ENCODE measurements at places on chromosomes 3 and 15.

GRCh38 chr3:169644750-169645149 is 18.8 kb downstream of the MECOM start:
- DNase-seq, result no peak

GRCh38 chr3:37852097-37852496 is 9.6 kb upstream of the CTDSPL start:
- no peak for DNase-seq

DNA sequence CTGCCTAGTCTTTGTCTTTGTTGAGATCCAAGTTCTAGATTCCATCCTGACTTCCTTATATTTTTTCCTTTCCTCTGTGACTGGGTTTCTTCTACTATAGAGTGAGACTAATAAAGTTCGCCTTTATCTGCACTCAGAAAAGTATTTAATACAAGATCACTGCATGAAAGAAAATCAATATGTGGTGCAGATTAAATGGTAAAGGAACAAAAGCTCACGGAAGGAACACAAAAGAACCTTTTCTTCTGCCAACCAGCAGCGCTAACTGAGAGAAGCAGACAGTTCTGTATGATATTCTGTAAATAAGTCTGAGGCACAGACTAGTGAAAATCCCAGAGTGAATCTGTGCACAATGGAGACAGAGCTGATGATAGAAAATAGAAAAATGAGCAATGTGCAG is 31.6 kb upstream of the MCTP2 start:
- no peak for DNase-seq

DNA sequence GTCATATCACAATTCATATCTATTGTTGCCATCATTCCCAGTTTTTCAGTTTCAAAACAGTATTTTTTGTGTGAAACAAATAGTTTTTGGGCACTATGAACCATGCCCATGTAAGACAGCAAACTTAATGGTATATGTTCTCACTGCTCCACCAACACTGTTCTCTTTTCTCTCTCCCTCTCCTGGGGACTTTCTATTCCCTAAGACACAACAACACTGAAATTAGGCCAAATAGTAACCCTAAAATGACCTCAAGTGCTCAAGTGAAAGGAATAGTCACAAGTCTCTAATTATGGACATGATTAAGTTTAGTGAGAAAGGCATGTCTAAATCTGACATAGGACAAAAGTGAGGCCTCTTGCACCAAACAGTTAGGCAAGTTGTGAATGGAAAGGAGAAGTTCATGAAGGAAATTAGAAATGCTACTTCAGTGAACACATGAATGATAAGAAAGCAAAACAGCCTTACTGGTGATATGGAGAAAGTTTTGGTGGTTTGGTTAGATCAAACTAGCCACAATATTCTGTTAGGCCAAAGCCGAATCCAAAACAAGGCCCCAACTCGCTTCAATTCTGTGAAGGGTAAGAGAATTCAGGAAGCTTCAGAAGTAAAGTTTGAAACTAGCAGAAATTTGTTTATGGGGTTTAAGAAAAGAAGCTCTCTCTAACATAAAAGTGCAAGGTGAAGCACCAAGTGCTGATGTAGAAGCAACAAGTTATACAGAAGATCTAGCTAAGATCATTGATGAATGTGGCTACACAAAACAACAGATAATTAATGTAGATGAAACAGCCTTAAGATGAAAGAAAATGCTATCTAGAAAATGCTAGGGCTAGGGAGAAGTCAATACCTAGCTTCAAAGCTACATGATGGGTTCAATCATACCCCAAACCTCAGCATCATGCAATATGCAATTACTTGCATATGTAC is 104.2 kb downstream of the CBLB start:
- no peak for DNase-seq

DNA sequence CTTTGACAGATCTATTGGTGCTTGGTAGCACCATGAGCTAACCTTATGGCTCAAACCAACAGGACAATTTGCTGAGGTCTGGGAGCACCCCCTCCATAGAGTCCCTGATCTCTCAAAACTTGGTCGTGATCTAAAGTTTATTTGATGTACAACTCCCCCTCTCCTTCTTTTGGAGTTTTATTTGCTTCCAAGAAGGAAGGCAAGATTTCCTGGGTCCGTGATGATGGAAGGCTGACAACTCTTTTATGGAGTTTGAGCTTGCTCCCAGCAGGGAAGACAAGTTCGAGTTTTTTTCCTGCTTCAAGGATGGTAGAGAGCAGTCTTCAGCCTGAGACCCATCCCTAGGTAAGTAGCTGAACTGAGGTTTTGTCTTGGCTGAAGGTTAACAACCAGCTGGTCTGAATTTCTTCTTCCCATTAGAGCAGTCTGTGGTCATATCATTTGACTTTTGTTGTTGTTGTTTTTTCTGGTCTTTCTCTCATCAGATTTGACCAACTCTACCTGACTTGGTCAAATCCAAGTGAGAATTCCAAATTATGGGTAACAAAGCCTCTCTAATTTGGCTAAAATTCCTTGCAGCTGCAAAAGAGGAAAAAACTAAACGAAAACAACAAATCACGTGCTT is 2.8 kb upstream of the MUC20 start:
- DNase-seq, result no peak

- no peak for DNase-seq
Measured at GRCh38 chr3:54527521-54527920, 400.3 kb downstream of the LRTM1 start.

DNA sequence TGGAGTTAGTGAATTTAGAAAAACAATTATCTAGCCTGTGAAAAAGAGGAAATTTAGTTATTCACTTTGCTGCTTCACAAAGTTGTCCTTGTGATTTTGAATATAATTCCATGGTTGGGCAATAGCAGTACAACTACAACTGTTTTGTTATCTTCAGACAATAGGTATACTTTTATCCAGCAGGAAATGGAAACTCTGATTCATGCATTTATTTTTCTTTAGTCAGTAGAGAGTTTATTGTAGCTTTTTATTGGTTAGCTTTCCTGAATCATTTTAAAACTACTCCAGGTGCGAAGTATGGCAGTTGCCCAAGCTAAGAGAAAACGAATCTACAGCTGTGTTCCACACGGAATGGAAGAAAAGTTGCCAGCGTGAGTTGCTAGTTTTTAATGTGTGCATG is 80.3 kb downstream of the TM4SF4 start:
- no peak for DNase-seq

DNA sequence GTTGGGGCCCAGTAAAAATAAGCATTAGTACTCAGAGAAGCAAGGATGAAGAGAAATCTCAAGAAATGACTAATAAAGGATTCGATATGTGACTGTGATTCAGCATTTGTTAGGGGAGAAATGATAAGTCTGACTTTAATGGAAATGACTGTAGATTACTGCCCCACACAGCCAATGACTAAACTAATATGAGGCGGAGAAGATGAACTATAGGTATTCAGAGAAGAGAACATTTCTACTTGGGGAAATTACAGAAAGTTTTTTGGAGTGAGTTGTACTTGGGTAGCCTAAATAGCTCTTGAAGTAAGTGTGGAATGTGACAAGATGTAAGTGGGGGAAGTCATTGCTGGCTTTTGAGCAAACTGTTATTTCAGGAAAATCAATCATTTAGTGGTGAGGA is 380.0 kb downstream of the PDCD6IP start:
- DNase-seq, result no peak

GRCh38 chr15:57146506-57147201 is 228.2 kb downstream of the TCF12 start:
- DNase-seq, result no peak

- no peak for DNase-seq
Measured at GRCh38 chr3:195259154-195259474, 11.8 kb downstream of the XXYLT1 start.

DNA sequence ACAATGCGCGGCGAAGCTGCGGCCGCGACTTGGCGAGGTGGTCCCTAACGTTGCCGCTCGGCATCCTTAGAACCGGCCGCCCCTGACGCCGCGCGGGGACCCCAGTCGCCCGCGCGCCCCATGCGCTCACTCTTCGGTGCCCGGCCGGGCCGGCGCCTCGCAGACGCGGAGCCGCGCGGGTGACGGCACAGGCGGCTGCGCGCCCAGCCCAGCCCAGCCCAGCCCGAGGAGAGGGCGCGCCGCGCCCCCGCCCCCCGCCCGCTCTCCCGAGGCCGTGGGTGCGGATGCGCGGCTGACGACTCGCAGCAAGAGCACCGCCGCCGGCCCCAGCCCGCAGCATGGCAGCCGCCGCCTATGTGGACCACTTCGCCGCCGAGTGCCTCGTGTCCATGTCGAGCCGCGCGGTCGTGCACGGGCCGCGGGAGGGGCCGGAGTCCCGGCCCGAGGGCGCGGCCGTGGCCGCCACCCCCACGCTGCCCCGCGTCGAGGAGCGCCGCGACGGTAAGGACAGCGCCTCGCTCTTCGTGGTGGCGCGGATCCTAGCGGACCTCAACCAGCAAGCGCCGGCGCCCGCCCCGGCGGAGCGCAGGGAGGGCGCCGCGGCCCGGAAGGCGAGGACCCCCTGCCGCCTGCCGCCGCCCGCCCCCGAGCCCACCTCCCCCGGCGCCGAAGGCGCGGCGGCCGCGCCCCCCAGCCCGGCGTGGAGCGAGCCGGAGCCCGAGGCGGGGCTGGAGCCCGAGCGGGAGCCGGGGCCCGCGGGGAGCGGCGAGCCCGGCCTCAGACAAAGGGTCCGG is 437 bp downstream of the KLF13 start:
- no peak for DNase-seq

DNA sequence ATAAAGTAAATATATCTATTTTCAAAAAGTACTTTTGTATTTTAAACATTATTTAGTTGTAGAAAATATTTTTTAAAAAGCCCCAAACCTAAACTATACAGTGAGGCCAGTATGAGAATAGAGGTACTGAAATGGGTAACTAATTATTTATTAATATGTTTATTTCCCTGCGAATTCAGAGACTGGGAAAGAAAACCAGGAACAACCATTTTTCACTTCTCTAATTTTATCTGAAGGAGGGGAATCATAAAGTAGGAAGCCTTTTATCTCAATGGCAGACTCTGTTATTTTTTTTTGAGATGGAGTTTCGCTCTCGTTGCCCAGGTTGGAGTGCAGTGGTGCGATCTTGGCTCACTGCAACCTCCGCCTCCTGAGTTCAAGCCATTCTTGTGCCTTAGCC is 63.6 kb upstream of the TRAK1 start:
- no peak for DNase-seq

DNA sequence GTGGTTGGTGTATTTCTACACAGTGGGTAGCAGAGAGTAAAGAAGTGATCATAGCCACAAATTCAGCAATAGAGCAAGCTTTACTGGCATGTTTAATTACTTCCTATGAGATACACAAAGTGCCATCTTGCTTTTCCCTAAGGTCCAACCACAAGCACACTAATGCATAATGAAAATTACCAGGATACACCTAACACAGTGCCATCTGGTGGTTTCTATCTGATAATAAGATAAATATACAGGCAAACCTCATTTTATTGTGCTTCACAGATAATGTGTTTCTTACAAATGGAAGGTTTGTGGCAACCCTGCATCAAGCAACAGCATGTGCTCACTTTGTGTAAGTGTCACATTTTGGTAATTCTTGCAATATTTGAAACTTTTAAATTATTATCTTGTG is 223.0 kb downstream of the NSUN3 start:
- DNase-seq, result no peak

DNA sequence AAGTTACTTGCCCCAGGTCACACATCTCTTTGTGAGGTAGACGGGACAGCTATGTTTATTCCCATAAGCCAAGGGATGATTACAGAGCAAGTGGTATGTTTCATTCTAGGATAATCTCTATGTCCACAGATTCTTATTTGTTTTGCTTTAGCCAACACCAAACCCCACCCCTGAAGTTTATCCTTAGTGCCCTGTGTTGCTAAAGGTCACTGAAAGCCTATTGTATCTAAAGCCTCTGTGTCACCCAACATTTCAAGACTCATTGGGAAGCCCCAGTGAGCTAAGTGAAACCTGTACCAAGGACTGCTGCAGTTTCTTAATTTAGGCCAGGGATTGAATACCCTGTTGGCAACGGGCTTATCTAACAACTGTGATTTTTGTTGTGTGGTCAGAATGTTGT is 135.6 kb downstream of the ADAMTS9 start:
- no peak for DNase-seq

GRCh38 chr3:57127891-57128518 is 37.1 kb downstream of the IL17RD start:
- DNase-seq, result no peak

DNA sequence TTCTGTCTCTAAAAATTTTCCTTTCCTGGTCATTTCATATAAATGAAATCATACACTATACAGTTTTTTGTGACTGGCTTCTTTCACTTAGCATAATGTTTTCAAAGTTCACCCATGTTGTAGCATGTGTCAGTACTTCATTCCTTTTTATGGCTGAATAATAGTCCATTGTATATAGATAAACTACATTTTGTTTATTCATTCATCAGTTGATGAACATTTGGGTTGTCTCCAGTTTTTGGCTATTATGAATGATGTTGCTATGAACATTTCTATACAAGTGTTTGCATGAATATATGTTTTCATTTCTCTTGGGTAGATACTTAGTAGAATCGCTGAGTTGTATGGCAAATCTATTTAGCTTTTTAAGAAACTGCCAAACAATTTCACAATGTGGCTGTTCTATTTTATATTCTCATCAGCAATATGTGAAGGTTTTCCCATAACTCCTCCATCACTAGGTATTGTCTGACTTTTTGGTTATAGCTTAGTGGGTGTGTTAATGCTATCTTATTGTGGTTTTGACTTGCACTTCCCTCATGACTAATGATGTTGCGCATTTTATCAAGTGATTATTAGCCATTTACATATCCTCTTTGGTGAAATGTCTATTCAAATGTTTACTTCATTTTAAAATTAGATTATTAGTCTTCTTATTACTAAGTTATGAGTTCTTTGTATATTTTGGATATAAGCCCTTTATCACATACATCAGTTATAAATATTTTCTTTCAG is 21.7 kb upstream of the AP4E1 start:
- DNase-seq, result no peak

DNA sequence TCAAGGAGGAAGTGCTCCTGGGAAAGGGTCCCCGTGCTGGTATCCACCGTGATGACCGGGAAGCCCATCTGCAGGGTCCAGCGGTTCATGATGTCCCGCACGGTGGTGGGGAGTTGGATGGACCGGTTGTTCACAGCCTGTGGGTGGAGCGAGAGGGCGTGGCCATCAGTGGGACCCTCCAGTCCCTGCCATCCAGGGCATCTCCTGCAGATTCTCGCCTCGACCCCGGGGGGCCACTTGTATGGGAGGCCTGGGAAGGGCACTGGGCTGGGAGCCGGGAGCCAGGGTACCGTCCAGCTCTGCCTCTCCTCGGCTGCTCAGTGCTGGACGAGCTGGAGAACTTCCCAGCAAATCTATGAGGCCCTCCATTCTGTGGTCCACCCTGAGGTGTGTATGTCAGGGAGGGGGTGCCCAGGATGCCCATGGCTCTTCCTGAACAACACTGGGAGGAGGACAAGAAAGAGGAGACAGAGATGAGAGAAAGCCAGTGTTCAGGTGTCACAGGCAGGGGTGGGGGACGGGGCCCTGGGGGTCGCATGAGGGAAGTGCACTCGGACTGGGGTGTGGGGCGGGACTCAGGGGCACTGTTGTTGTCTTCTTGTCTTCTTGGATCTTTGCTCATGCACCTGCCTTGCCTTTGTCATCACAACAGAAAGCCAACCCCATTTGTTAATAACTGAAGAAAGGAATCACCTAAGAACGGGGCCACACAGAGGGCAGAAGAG is 13.0 kb downstream of the ANPEP start:
- no peak for DNase-seq

Data from stimulated activated CD8-positive, alpha-beta memory T cell treated with anti-CD3 and anti-CD28 coated beads, Interleukin-15, amount 100 ng/mL, for 24 hours (primary cell).